ENCODE measurements at places on chromosomes 12 and 14.
A peak's percentile ranks its signal among the peaks of the same experiment; 100 is the strongest.

DNA sequence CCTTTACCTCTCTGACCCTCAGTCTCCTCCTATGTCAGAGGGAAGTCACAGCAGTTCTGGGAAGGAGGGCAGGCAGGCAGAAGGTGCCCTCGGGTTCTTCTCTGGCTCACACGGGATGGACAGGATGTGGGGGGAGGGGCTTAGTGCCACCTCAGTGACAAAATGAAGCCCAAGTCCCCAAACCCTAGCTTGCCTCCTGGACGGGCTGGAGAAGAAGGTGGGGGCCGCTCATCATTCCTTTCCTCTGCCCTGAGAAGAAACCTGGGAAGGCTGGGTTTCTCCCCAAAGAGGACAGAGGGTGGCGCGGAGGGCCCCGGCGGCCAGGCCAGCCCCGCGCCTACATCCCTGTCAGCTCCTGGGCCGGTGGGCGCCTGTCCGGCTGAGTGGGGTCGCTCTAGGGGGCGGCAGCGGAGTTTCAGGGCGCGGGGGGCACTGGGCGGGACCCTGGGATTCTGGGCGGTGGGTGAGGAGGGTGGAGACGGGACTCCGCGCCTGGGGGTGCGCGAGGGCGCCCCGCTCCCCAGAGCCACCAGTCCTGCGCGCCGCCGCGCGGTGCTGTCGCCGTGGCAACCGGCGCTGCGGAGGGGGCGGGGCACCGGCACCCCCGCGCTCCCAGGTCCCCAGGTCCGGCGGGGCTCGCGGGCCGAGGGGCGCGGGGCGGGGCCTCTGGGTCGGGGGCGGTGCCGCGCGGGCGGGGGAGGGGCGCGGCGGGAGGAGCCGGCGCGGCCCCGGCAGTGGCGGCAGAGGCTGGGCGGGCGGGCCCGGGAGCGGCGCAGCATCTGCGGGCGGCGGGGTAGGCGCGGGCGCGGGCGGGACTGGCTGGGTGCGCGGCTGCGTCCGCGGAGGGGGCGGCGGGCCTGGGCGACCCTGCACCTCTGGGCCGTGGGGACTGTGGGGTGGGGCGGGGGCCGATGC lies at the start of gene TMEM121:
TSS of gene TMEM121 (plus strand) at position 723 of the 915 bp plus-strand sequence. CDS start 2,252 bp downstream, outside the sequence.
- peak; percentile 25 for DNase-seq

GRCh38 chr12:98587084-98587483 lies 6.4 kb upstream of the SLC25A3 start:
- DNase-seq = no peak

DNA sequence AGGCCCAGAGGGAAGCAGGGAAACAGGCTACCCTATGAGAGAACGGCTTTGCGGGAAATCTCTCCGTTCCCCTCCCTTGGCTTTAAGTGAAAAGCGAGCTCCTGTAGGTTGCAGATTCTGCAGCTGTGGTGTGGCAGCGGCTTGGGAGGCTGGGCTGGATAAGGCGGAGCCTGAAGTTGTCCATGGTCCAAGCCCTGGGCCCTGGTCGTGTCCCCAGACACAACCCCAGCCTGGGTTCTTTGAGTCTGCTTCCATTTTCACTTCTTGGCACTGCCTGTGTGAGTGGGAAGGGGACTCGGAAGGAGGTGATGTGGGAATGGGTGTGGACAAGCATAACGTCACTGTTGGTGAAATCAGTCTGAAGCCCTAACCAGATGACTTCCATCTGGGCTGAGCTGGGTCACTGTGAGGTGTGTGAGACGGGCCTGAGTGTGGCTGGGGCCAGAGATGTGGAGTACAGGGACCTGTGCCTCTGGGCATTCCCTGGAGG lies 43.0 kb upstream of the CTDSP2 start:
- no peak for DNase-seq

DNA sequence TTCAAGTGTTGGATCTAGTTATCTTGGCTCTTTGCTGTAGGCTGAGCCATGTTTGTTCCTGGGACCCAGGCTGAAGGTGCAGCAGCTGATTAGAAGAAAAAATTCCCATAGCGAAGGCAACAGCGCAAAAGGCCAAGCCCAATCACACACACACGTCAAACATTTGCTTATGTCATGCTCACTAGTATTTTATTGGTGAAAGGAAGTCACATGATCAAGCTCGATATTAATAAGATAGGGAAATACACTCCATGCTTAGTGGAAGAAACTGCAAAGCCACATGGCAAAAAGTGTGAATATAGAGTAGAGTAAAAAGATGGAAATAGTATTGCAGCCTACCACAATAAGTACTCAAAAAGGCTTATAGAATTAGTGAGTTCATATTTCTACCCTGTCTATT lies 373.5 kb upstream of the FAR2 start:
- no peak for DNase-seq

GRCh38 chr12:76337583-76337982 lies 10.6 kb downstream of the BBS10 start:
- no peak for DNase-seq

GRCh38 chr14:88130057-88130432 lies 125.1 kb downstream of the GPR65 start:
- DNase-seq = no peak

DNA sequence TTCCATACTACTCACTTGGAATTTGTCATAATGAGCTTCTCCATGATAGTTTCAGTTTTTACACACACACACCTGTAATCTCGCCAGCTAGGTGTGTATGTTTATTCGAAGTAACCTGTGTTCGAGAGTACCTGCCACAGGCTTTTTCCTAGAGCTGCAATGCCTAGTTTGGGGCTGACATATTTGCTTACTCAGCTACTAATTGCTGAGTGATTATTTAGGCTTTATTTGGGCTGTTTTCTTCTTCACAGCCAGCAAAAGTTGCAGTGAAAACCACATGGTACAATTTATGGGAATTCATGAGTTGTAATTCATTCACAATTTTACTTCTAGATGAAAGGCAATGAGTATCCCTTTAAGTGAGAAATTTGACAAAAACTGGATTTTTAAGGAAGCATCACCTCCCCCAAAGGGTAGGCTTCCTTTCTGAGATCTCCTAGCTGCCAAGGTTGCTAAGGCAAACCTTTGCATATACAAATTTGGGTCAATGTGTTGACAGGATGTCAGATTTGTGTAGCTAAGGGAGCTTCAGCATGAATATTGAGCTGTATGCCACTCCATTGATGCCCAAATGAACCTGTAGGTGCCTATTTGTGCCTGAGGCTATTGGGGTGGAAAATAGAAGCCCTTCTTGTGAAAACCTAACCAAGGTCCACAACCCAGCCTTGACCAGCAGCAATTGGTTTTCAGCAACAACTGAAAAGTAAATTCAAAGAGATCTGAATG lies 108.7 kb upstream of the OTX2 start:
- DNase-seq = no peak

DNA sequence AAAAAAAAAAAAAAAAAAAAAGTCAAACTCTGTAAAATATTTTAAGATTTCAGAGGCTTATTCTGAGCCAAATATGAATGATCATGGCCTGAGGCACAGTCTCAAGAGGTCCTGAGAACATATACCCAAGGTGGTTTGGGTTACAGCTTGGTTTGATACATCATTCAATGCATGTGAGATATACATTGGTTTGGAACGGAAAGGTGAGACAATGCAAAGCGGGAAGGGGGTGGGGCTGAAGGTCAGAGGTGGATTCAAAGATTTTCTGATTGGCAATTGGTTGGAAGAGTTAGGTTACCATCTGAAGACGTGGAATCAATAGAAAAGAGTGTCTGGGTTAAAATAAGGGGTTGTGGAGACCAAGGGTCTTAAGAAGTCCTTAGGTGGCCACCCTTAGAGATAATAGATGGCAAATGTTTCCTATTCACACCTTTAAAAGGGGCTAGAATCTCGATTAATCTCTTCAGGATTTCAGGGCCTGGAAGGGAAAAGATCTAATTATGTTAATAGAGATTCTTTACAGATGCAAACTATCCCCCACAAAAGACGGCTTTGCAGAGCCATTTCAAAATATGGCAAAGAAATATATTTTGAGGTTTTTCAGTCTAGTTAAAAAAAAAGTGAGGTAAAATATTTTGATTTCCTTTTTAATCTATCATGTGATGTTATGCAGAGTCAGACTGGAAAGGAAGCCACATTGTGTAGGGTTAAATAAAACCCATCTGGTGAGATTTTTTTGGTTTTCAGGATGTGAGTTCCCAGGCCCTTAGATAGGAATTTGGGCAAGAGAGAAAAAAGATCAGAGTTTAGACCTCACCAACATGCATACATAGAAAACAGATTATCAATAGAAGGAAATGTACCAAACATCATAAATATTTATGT lies 173.8 kb upstream of the CNOT2 start:
- no peak for DNase-seq

DNA sequence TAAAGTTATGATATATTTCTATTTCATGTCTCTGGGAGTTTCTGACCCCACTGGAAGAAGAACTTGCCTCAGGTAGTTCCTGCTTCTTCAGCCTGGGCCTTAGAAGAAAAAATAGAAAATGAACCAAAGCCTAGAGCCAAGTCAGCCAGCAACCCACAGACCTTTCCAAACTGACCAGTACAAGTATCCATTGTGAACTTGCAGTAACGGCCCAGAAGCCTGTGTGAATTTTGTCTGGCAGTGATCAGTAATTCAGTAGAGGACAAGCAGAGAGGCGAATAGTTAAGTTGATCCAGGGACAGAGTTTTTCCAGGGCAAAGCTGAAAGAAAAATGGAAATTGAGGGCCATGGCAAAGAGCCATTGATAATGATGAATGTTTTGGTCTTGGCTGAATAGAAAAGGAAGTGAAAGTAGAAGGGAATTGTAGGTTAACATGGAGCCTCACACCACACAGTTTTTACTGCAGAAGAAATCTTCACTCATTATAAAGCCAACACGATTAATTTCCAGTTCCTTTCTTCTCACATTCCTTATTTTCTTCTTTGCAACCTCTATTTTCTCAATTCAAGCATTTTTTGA lies 311.8 kb downstream of the BTG1 start:
- no peak for DNase-seq

DNA sequence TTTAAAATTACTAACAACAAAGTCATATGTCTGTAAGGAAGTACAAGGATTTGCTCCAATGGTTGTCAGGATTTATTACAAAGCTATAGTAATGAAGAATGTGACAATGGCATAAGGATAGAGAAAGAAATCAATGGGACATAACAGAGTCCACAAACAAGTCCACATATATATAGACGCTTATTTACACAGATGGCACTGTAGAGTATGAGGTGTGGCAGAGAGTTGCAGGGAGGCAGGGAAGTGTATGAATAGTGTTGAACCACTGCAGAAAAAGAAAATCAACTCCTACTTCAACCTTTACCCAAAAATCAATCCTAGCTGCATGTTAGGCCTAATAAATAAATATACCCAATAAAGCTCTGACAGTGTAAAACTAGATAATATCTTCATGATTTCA lies 21.3 kb downstream of the SOS2 start:
- DNase-seq = no peak

- DNase-seq = no peak
These were observed 439.4 kb upstream of the DCN start for GRCh38 chr12:91622037-91622436.

All from stimulated activated CD4-positive, alpha-beta T cell treated with anti-CD3 and anti-CD28 coated beads, Interleukin-1b, Interleukin-23, amount 100 ng/mL, for 48 hours (primary cell).